ENCODE measurements at places on chromosomes 3 and 15.

GRCh38 chr15:93066224-93066681, 22.8 kb downstream of the RGMA start:
- DNase-seq = no peak

GRCh38 chr15:74174219-74174957, 878 bp downstream of the ISLR start:
- DNase-seq = no peak

GRCh38 chr15:82856397-82857170, 47.2 kb downstream of the WHAMM start:
- no peak for DNase-seq

DNA sequence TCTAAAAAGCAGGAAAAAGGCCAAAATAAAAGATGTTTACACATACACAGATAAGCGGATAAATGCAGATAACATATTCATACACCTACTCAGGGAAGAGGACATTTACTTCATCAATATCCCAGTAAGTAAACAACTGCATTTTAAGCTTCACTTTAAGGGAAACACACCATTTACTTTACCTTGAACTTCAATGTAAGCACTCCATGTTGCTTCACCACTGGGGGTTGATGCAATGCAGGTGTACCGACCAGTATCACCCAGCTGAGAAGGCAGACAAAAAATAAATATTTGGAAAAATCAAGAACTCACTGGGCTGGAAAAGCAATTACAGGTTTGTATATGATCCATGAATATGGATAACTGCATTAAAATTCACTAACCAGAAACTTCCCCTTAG, 1099.5 kb downstream of the ROBO1 start:
- no peak for DNase-seq

- no peak for DNase-seq
Measured at GRCh38 chr3:69743975-69744906, 5.0 kb downstream of the MITF start.

DNA sequence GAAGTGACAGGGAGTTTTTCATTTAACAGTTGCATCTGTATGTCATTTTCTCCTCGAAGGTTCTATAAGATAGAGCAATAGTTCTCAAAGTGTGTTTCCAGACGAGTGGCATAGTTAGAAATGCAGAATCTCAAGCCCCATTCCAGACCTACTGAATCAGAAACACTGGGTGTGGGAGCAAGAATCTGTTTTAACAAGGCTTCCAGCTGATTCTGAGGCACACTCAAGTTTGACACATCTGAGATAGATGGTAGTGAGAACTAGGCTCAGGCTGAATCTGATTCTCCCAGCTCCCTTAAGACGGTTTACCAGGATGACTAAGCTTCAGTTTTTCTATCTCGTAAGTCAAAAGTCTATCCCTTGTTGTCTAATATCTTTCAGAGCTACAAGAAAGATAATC, 159.8 kb upstream of the NUDT16 start:
- no peak for DNase-seq

DNA sequence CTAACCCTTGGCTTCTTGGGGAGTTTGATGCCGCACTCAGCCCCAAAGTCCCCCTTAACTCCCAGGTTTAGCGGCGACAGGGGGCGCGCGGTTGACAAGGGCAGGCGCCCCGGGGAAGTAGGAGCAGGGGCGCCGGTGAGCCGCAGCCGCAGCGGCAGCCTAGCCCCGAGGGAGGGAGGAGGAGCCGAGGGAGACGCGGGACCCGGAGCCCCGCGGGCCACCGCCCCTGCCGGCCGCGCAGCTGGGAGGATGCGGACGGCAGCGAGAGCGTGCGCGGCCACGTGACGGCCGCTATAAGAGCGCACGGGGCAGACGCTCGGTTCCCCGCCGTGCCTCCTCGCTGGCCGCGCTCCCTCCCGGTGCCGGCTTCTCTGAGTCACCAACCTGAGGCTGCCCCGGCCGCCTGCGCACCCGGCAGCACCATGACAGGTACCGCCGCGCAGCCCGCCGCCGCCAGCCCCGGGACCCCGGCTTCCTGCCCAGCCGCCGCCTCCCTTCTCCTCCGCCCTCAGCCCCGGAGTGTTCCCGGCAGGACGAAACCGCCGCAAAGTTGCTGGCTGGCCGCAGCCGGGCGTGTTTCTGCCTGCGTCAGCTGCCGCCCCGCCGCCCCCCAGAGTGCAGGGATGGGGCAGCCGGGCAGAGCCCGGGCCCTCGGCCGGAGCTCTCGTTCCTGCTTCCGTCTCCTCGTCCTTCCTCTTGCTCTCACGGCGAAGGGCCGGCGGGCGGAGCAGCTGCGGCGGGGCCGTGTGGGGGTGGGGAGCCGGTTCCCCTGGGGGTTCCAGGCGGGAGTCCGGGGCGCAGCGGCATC, at the start of gene GYG1:
TSS of gene GYG1 (plus strand) at position 322 of the 808 bp plus-strand sequence. CDS start at position 423, 101 bp downstream.
- DNase-seq = peak; percentile 64

DNA sequence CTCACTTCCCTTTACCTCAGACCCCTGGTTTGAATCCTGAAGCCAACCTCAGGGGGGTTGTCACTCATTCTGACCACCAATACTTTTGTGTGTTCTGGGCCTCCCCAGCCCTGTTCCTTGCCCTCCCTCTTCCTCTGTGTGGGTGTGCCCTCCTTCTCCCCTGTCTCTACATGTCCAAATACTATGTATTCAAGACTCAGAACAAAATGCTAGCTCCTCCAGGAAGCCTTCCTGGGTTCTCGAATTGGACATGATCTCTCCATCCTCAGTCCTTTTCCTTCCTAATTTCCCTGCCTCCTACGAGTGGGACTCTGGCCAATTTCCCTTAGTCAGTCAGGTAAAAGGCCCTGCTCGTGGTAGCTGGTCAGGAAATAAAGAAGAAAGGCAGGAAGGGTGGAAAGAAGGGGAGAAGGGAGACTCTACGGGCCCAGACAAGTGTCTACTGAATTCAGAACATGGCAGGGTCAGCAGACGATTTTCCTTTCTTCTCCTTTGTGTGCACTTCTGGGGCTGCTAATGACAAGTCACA, 79.7 kb downstream of the BDH1 start:
- DNase-seq = no peak

DNA sequence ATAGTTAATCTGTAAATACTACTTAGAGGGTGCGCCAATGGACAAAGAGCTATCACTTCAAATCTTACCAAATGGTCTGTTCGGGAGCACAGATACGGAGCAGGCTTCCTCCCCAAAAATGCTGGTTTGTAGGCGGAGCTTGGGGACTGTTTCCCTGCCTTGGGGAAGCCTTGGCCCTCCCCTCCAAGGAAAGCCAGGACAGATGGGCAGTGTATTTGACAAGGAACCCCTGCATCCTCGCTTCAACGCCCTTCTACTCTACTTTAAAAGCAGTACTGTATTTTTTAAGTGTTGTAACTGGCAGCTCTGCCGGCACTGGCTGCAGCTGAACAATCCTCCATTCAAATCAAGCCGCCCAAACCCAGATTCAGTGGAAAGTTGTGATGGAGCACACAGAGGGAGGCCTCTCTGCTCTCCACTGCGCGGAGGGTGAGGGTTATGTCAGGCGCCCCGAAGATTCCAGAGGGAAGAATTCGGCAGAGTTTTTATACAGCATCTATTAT, 83.1 kb upstream of the FNDC3B start:
- DNase-seq = no peak

GRCh38 chr3:89344076-89344475, 236.7 kb downstream of the EPHA3 start:
- DNase-seq = no peak

- no peak for DNase-seq
Measured at GRCh38 chr3:166265153-166265552, 427.9 kb upstream of the BCHE start.

- no peak for DNase-seq
Measured at GRCh38 chr3:126159476-126159875, 20.9 kb downstream of the ALDH1L1 start.

DNA sequence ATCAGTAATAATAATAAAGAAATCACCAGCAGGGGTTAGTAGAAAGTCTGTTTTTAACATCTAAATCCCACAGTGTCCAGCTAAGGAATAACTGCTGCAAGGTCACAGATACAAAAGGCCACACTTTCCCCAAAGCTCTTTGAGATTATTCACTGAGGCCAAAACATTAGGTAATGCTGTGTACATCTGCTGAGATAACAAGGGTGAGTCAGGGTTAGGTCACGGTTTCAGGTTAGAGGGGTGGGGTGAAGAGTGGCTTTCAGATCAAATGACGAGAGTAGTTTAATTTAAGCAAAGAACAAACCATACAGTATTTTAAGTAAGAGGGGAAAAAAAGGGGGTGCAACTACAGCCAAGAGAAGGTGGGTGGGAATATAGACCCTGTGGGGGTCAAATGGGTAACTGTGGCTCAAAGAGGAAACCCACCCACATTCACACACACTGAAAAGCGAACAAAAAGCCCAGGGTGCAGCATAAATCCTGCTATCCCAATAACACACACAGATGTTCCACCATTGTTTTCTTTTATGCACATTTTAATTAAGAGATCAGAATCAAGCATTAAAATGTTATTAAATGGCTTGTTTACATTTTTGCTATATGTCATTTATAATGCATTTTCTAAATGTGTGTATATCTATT, 412.9 kb downstream of the TIGIT start:
- peak; percentile 26 for DNase-seq

DNA sequence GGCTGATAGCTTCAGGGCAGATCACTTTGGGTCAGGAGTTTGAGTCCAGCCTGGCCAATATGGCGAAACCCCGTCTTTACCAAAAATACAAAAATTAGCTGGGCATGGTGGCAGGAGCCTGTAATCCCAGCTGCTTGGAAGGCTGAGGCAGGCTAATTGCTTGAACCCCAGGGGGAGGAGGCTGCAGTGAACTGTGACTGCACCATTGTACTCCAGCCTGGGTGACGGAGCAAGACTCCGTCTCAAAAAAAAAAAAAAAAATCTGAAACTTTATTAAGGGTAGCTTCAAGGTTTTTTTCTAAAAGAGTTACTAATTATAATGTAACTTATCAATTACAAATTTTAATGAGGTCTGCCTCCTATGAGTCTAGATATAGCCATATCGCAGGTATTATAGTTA, 5.1 kb downstream of the NECTIN3 start:
- no peak for DNase-seq

GRCh38 chr15:64651601-64652191, 123.7 kb downstream of the RBPMS2 start:
- DNase-seq = peak; percentile 9

GRCh38 chr3:136954980-136955780, 2.6 kb upstream of the IL20RB start:
- DNase-seq = no peak

DNA sequence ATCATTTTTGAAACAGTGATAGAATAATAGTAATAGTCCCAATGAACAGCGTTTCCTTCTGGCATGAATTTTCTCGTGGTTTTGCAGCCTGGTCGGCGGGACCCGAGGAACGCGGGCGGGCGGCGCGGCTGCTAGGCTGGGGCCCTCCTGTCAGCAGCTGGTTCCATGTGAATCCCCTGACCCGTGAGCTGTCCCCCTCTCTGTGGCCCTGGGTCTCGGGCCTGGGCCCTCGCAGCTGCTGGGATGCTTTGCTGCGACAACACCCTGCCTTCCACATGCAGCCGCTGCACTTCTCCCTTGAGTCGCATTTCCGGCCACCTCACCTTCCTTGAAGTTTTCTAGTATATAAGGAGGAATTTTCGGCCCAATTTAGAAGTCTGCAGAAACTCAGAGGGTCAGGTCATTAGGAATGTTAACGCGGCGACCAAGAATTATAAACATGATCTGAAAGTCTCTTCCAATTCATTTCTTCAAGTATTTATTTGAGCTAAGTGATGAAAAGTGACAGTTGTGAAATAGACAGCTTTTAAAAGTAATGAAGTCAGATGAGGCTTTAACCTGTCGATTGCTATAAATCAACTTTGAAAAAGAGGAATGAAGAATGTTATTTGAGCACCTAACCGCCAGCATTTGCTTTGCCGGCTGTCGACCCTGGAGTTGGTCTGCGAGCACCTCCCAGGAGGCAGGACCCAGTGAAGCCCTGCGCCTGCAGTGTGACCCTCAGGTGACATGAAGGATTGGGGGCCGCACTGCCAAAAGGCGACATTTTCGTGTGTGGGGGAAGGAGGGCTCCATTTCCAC, 27.7 kb downstream of the NR2F2 start:
- no peak for DNase-seq

DNA sequence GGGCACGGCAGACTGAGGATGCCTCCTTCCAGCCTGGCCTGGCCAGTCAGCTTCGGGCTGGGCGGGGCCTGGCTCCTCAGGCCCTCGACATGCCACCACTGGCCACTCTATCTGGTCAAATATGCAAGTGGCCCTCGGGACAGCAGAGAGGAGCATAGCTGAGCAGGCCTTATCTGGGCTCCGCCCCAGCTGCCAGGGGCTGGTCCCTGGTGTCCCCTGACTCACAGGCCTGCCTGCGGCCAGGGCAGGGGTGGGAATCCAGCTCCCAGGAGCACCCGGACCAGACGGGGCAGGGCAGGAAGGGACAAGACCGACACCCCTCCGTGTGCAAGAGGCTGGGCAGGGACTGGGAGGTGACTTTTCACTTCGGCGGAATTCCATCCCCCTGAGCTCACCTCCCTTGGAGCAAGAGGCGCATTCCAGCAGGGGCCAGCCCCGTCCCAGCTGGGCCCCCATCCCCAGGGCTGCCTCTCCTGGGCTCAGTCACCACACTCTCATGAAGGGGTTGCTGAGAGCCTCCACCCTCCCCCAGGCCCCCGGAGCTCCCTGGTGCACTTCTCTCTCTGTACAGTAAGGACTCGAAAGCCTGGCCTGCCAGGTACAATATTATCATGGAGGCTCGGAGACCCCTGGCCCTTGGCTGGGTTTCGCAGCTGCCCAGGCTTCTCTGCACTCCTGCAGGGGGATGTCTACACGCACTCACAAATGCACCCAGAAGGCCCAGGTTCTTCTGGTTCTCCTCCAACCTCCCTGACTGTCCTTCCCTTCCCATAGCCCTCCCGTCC, 29.5 kb downstream of the WNT7A start:
- no peak for DNase-seq

- DNase-seq = no peak
Measured at GRCh38 chr3:9238721-9239295, 10.6 kb downstream of the SRGAP3 start.
